Neural crest cell (in vitro differentiated cells): ENCODE measurements at places on chromosomes 11 and 22. TPM values are rescaled to one million over a fixed set of nuclear protein-coding genes. Genes with fewer than 3 reads are reported as not detected.
A peak's percentile ranks its signal among the peaks of the same experiment; 100 is the strongest.

GRCh38 chr22:19880786-19881569, 26.3 kb upstream of the GNB1L start:
- DNase-seq, result peak; percentile 55

The PPP2R1B gene
- total RNA-seq, result 78.0 and 80.4 TPM in 2 replicates

DNA sequence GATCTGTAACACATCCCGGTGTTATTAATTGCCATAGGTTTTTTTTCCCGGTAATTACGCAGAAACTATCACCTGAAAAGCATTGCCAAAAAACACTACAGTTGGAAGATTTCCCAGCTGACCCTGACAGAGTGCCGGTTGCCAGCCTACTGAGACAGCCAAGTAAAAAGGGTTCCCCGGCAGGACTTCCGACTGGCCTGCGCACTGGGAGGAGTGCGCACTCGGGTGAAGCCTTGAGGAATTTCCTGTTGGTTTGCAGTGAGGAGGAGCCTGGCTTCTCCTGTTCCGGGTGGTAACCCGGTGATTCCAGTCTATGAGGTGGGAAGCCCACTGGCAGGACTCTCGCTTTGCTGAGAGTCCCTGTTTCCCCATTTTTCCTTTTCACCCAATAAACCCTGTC, 52.1 kb downstream of the CNTF start:
- DNase-seq, result no peak

The CLCF1 gene
- total RNA-seq, result 0.41 and 0.68 TPM in 2 replicates

DNA sequence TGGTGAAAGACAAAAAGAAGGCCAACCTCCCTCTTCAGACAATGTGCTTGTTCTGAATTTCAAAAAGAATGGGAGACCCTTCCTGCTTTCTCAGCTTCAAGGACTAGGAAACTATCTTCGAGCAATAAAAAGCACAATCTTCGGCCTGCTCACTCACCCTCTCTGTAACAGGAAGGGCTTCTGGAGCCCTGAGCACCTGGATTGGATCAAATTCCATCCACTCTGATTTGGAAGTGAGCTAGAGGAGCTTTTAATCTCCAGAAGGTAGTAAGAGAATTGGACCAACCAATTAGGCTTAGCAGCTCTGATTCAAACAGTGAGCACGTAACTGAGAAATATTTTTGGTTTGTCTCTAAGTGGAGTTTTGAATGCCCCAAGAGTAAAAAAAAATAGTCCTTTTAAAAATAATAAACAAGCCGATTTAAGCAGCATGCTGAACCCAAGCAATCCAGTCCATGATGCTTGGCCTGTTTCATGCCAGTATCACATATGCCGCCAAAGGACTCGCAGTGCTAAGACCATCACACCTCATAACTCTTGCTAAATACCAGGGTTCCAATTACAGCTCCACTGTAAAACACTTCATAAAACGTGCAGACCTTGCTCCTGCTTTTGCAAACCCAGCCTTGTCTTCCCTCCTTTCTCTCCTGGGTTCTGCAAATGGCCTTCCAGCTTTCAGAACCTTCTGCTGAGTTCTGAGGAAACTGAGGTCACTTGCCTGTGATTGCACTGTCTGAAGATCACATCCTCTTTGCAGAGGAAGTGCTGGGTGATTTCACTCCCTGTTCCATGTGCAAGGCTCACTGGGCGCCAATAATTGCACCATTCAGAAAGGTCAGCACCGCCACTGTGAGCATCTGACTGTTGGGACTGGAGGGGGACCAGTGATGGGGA, 74.4 kb downstream of the SLC1A2 start:
- no peak for DNase-seq

DNA sequence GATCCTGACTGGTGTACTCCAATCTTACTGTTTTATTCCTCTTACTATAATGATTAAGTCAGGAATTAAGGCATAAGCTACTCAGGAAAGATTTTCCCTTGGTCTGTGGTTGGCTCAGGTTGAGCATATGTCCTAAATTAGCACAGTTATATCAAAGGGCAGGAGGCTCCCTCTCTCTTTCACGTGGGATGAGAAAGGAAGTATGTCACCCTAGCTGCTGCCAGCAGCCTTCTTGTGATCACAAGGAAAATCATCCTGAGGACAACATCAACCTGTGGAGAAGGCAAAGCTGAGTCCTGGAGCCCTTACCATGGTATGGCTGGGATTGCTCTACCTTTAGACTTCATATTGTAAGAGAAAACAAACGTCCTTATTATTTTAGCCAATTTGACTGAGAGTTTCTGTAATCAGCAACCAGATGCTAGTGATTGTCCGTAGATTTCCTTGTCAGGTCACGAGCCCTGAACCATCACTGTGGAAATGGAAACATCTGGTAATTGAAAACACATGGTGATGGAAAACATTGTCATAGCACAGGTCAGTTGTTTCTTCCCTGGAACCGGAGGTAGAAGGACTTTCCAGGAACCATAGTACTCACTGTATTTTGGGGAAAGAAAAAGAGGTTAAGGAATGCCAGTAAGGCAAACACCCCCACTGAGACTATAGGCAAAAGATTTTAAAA, 40.6 kb upstream of the DEUP1 start:
- no peak for DNase-seq

DNA sequence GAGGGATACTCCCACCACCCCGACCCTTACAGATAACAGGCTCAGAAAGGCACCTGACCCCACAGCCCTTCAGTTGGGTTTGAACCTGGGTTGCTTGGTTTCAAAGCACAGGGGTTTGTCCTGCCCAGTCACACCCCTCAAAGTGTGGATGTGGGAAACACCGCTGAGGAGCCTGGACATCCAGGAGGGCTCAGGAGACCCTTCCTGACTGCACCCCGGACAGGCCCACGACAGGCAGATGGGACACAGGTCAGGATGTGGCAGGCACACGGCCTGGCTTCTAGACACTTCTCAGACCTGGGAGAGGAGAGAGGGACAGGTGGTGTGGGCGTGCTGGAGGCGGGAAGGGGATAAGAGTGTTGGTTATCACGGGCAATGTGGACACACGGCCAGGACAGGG, 932.3 kb downstream of the BRD1 start:
- no peak for DNase-seq

GRCh38 chr11:65557280-65558001, 718 bp downstream of the LTBP3 start:
- DNase-seq, result no peak

- DNase-seq, result no peak
Measured at GRCh38 chr11:117668321-117668751, 128.7 kb downstream of the DSCAML1 start.

The FBLN1 gene
- total RNA-seq, result 152 and 163 TPM in 2 replicates

GRCh38 chr11:121198491-121198890, 94.1 kb upstream of the SC5D start:
- no peak for DNase-seq

DNA sequence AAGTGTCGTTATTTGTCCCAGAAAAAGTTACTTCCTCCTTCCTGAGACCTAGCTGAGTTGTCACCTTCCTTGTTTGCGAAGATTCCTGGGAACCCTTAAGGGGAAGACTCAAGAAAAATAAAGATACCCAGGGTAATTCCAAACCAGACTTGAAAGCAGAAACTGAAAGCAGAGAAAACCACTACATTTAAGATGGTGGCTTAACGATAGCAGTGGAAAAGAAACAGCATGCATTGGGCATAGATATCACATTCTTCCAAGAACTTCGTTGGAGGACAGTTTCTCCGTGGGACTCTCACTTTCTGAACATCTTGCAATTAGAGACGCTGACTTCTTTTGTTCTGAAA, 89.1 kb downstream of the FAM76B start:
- no peak for DNase-seq

- DNase-seq, result no peak
Measured at GRCh38 chr11:72770799-72771198, 18.6 kb upstream of the ARAP1 start.

- no peak for DNase-seq
Measured at GRCh38 chr11:7974668-7975067, 9.4 kb upstream of the NLRP10 start.

The CXCR5 gene
- total RNA-seq, result not detected in 2 replicates

The MS4A2 gene
- not detected in 2 replicates for total RNA-seq

DNA sequence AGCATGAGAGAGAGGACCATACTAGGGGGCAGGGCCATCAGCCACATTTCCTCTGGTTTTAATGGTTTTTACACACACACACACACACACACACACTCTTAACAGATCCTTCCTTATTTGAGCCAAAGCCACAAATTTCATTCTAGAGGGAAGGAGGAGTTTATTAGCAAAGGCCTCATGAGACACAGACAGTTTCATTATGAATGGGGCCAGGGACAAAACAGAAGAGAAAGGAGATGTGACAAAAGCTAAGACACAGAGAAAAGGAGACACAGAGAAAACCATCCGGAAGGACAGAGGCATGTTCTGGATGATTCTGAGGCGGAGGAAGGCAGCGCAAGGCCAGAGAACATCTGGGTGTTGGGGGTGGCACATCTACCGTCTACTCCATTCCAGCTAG, 32.2 kb upstream of the ARFGAP3 start:
- DNase-seq, result no peak

The RAPSN gene
- total RNA-seq, result 0.16 and 0.50 TPM in 2 replicates

The MMP12 gene
- not detected in 2 replicates for total RNA-seq

DNA sequence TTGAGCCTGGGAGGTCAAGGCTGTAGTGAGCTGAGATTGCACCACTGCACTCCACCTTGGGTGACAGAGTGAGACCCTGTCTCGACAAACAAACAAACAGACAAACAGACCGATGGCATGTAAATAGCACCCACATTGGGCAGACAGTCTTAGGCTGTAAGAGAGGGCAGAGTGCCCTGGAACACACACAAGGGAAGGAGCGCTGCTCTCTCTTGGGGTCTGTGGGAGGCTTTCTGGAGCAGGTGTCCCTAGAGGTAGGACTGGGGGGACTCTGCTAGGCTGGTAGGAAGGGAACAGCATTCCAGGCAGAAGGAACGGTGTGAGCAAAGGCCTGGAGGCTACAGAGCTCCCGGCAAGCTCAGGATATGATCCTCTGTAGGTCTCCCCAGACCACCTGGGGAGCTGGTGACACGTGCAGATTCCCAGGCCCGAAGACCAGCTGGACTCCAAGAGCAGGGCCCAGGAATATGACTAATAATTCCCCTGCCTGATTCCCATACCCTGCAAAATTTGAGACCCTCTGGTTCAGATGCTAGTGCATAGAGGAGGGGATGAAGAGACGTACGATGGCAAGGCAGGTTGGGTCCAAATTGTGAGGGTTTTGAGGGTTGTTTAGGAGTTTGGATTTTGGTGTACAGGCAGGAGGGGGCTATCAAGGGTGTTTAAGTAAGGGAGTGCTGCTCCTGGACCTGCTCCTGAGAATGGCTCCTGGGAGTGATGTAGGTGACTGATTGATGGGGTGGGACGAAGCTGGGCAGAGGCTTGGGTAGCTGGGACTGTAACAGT, 11.6 kb downstream of the SMIM38 start:
- no peak for DNase-seq

- no peak for DNase-seq
Measured at GRCh38 chr11:134443246-134443645, 31.2 kb upstream of the B3GAT1 start.

The APOBEC3C gene
- 8.1 and 9.5 TPM in 2 replicates for total RNA-seq

DNA sequence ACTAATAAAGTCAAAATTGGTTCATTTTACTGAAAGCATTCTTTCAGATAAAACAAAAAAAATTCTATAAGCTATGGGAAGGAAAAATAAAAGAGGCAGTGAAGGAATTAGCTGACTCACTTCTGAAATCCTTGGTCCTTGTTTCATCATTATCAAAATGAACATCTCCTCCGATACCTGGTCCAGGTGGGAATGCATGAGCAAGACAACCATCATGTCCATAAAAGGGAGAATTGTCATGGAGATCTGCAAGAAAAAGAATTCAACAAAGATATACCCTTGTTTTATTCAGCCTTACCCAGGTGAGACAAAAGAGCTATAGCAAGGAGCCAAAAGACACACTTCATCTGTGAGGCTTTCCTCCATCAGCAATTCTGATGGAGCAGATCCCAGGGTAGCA, 27.2 kb downstream of the MMP10 start:
- no peak for DNase-seq

The TMEM151A gene
- 0.57 and 1.0 TPM in 2 replicates for total RNA-seq

The CEP126 gene
- total RNA-seq, result 2.1 and 2.4 TPM in 2 replicates

GRCh38 chr22:39472570-39473556, 16.1 kb downstream of the MGAT3 start:
- DNase-seq, result no peak

DNA sequence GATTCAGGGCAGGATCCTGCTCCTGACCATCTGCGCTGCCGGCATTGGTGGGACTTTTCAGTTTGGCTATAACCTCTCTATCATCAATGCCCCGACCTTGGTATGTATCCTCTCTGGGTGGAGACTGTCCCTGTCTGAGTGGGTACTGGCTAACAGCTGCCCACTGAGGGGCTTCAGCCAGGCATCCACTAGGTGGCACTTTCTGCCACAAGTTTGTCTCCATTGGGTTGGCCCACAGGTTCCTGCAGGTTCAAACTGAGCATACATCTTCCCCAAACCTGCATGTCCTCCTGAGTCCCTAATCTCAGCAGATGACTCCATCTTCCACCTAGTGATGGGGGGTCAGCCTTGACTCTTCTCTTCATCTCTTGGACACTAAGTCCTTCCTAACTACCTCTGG, 4.4 kb downstream of the SLC2A11 start:
- no peak for DNase-seq

The VPS51 gene
- total RNA-seq, result 76.5 and 94.3 TPM in 2 replicates

The RBM14 gene
- total RNA-seq, result 157 and 160 TPM in 2 replicates

- no peak for DNase-seq
Measured at GRCh38 chr22:41397143-41397811, 15.5 kb downstream of the TEF start.

The CRYBB3 gene
- not detected in 2 replicates for total RNA-seq

GRCh38 chr11:15769203-15769602, 587.1 kb downstream of the SOX6 start:
- DNase-seq, result no peak

- DNase-seq, result no peak
Measured at GRCh38 chr11:130269326-130269943, 45.3 kb downstream of the ZBTB44 start.

- no peak for DNase-seq
Measured at GRCh38 chr11:118896921-118897591, 13.4 kb downstream of the CXCR5 start.

- no peak for DNase-seq
Measured at GRCh38 chr11:118768690-118769089, 22.3 kb downstream of the DDX6 start.
